ENCODE measurements at places on chromosomes 16 and 17.
A peak's percentile ranks its signal among the peaks of the same experiment; 100 is the strongest.

GRCh38 chr16:53872248-53873221 lies 168.6 kb downstream of the FTO start:
- DNase-seq: peak; percentile 67

- DNase-seq: no peak
These were observed 239.5 kb downstream of the GSG1L start for GRCh38 chr16:27824006-27824405.

- no peak for DNase-seq
These were observed 6.8 kb upstream of the SP6 start for GRCh38 chr17:47857551-47858455.

DNA sequence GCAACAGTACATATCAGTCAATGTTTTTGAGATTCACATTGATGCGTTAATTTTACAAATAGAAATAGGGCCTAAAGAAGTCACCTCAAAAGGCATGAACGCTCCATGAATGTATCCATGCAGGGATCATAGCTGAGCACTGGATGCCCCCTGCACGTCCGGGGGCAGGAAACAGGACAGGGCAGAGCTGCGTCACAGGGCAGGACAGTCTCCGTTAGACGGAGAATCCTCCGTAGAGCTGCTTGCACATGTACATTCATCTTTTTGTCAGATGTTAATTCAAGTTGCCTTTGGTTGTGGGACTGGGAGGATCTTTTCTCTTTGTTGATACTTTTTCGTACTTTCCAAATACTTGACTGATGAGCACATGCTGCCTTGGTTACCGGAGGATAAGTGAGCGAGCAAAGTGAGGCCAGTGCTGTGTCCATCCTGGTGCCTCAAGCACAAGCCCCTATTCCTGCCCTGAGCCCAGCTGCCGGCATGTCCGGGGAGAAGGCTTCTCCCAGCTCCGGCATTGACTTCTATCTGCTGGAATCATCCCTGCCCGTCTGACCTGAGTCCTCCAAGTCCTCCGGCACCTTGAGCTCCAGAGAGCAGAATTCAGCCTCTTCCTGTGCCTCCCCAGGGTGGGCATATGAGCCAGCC lies 15.0 kb downstream of the GAA start:
- DNase-seq: no peak

DNA sequence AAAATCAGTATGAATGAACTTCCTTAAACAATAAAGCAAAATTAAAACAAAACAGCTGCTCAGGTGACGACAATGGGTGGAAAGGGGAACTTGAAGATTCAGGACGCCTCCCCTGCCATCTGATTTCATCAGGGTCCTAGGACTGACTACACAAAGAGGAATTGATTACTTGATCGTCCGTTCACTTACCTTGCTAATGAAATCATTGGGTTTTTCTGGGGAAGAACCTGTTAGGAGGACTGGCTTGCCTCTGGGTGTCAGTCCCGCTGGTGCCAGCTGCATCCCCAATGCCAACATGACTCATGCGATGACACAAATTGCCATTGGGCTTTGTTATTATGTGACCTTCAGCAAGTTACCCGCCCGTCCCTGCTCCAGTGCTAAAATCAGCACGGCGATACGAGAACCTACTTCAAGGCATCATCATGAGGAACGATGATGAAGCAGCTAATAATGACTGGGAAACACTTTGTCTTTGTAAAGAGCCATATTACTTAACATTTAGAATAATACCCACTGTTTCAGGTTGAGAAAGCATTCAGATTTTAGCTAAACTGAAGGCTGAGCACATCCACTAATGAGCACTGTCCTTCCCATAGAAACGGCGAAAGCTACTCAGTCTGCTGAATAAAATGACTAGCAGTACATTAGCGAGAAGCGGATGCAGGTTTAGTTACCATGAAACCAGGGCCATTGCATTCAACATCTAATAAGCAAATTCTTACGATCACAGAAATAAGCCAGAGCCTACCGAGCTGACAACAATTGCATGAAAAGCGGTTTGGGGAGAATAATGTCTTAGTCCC lies 139.4 kb downstream of the ZFHX3 start:
- DNase-seq: no peak

GRCh38 chr17:57271821-57272220 lies 15.5 kb downstream of the MSI2 start:
- no peak for DNase-seq

DNA sequence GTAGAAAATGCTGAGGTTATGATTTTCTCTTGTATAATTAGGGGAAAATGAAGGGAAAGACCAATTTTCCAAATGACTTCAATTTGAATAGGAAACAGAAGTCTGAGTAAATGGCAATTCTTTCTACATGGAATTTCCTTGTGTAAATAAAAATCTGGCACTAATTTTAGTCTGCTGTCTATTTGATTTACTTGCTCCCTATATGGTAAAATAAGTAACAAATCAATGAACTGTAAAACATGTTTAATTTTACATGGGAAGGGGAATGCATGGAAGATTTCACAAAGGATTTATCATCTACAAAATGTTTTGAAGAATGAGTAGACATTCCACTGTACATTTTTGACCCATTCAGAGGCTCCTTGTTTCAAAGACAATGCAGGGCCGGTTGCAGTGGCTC lies 811.6 kb upstream of the GOT2 start:
- DNase-seq: no peak

- DNase-seq: peak; percentile 65
These were observed 20.0 kb downstream of the UNC45B start for GRCh38 chr17:35167666-35168065.

DNA sequence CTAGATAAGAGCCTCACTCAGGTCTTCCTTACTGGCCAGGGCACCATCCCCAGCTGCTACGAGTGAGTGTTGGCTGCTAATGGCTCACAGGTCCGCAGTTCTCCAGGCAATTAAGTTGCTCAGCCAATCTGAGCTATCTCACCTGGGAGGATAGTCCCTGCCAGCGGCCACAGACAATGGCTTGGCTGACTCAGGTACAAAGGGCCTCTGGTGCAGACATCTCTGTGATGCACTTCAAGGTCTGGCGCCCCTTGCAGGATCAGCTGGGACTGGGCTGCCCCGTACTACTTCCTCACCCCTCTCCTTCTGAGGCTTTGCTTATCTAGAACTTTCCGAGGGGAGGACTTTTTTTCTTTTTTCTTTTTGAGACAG lies 49.2 kb upstream of the EMP2 start:
- DNase-seq: no peak
